ENCODE measurements at places on chromosomes 5 and 9.

DNA sequence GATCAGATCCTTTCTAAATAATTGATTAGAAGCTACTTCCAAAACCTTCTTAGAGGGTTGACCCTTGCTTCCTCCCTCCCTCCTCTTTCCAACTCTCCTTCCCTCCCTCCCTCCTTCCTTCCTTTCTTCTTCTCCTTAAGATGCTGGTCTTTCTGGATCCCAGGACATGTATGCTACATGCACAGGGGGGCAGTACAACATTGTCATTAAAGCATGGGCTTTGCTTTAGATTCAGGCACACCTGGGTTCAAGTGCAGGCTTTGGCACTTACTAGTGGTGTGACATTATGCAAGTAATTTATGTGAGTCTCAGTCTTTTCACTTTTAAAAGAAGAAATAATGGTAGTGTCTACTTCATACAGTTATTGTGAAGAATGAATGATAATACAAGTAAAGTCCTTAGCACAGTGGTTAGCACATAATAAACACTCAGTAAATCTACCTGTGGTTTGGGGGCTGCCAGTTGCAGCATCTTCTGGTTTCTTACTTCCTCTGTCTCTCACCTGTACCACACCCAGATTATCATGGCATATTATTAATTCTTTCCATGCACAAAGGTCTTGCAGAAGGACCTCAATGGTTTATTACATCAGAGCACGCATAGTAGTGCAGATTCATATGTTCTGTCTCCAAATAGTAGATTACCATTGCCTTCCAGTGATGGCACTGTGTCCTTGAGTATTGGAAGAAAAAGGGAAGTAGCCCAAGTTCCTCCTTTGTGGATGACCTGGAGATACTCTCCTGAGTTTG is 154.1 kb downstream of the ARHGAP26 start:
- peak; percentile 38 for DNase-seq

DNA sequence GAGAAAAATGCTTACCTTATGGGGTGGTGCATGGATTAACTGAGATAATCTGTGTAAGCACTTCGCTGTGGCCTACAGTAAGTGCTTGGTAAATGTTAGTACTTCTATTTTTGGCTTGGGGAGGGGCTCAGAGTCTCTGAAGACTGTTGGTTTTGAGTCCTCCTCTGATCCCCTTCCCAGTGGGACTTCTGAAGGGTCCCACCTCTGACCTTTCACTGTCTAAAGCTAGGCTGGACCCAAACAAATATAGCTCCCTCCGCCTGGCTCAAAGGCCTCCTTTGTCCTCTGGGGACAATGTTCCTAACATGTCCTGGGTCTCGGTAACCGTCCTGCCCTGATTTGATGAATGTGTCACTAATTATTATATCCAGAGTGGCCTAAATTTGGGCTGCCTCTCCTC is 34.8 kb downstream of the CAMK2A start:
- no peak for DNase-seq

DNA sequence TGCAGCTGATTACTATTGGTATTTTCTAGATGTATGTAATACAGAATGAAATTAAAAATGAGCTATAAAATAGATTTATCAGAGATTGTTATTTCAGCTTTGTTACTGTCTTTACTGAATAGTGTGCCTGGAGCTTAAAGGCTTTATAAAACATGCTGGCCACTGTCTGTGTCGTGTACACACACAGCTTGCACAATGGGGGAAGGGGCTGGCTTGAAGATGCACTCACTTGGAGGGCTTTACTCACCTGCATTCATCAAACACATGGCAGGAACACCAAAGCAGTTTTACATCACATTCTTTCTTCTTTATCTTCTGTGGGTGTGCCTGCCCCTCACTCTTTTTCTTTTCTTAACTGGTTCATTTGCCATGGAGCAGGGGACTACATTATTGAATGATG is 60.9 kb downstream of the TLE4 start:
- DNase-seq = no peak

DNA sequence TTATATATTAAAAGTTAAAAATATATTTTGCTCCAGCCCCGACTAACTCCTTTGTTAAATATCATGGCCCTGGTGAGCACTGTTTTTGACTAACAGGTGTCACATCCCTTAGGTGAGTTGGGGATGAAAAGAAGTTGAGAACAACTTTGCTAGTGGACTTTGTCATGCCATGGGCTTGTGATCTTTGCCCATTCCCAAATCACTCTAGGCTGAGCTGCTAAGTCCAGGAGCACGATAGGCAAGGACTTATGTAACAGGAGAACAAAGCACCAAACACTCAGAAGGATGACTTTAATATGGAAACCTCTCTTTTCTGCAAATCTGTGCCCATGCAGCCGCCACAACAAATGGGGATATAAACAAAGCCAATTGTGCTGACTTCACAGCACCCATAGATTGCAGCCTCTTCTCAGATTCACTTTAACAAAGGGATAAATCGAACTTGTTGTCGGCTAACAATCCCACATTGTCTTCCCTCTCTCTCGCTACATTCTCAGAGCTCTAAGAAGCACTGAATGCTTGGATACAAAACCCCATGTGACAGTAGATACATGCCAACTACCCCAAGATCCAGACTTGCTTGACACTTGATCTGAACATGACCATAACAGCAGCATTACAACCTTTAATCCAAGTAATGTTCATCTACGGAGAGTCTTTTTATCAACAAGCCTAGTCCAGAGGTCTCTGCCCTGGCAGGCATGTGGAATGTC is 86.8 kb upstream of the CD180 start:
- DNase-seq = no peak

- no peak for DNase-seq
These were observed 39.4 kb downstream of the LAMC3 start for GRCh38 chr9:131048332-131048731.

- no peak for DNase-seq
These were observed 18.5 kb downstream of the FRMPD1 start for GRCh38 chr9:37669232-37669631.

DNA sequence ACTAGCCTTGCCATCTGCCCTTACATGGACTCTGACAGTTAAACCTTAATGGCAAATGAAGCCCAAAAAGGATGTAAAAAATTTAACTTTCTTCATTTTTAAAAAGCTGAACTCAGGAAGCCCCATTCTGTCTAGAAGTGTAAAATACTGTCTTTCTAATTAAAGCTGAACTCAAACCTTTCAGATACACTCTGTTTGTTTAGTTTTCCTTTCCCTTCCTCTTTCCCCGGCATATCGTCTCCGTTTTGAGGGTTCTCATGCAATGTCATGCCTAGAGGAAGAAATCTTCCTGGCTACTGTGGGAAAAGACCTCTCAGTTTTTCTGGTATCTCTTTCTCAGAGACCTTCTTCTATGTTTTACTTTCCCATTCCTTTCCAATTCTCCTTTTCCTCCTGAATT is 841.5 kb downstream of the DTWD2 start:
- DNase-seq = no peak

- no peak for DNase-seq
These were observed 20.0 kb downstream of the NTNG2 start for GRCh38 chr9:132181796-132182313.

DNA sequence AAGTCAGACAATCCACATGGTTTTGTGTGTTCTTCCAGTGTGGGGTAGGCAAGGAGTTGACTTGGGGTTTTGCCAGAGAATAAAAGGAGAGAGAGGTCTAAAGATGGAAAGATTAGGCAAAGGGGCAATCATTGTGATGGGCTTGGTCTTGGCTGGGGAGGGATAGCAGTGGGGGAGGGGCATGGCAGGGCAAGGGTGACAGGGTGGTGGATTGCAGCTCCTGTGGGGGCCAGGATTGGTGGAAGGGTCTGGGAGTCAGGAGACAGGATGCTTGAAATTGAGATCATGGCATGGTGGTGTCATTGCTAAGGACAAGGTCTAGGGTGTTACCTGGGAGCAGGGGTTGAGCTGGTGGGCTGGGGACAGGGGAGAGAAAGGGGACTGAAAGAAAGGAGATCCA is 57.6 kb downstream of the ZNF618 start:
- no peak for DNase-seq

DNA sequence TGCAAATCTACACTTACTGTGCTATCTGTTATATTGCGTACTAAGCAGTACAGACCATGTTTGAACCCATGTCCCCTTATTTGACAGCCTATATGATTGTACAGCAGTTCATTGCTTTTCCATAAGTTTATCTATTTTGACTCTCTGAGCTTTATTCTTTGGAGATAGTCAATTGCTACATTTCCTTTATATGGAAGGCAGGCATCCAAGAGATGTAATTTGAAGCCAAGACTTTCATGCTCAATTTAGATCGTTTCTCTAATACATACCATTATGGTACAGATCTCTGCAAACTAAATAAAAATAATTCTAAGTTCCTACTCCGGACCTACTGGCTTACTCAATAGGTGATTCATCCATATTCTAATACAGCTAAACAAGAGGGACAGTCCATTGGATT is 424.8 kb downstream of the TMEM38B start:
- DNase-seq = no peak

DNA sequence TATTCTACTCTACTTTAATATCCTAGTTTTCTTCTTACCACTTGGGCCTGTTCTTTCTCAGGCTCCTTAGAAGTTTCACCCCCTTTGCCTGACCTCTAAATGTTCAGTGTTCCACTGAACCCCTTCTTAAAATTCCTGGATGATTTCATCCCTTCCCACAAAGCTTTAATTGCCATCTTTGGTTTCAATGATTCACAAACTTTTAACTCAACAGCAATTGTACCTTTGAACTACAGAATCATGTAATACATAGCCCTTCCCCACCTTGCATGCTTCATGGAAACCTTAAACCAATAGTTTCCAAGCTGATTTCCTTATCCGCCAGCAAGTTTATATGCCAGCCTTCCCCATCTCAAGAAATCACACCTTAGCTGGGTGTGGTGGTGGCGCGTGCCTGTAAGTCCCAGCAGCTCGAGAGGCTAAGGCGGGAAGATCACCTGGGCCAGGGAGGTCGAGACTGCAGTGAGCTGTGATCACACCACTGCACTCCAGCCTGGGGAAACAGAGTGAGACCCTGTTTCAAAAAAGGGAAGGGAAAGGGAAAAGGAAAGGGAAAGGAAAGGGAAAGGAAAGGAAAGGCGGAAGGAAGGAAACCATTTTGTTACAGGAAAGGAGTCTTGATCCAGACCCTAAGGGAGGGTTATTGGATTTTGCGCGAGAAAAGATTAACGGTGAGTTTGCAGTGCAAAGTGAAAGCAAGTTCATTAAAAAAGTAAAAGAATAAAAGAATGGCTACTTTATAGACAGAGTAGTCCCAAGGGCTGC is 1023.7 kb upstream of the DMAC1 start:
- DNase-seq = peak; percentile 26

- no peak for DNase-seq
These were observed 34.3 kb downstream of the KCNIP1 start for GRCh38 chr5:170538096-170538465.

DNA sequence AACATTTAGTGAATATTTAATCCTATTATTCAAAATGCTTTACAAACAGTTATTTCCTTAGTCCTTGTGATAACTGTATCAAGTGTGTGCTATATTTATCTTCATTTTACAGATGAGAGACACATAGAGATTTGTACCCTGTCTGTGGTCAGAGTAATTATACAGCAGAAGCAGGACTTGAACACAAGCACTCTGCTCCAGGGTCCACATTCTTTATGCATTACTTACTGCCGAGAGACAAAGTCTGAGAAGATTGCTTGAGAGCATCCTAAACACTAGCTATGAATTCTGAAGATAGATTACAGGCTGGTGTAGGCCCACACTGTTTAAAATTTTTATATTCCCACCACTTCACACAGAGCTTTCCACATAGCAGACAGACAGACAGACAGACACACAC is 926.1 kb upstream of the DMAC1 start:
- DNase-seq = no peak

GRCh38 chr5:118555727-118556126 is 432.6 kb downstream of the DTWD2 start:
- no peak for DNase-seq

DNA sequence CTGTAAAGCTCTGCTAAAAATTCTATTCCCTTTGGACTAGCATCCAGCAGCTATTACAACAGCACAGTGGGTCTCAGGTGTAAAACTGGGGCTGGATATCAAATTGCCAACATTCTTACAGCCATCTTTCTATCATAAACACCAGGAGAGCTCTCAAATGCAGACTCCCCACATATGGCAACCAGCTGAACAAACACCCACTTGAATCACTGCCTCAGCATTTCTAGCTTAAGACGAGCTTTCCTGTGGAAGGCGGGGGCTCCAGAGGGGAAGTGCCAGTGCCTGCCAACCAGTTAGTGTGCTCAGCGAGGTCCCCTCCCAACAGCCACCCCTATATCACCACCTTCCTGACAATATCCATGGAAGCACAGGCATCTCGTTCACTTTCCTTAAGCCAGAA is 62.2 kb downstream of the IPPK start:
- peak; percentile 84 for DNase-seq

GRCh38 chr9:922731-923130 is 53.7 kb upstream of the DMRT3 start:
- no peak for DNase-seq

GRCh38 chr5:134561871-134562296 is 36.4 kb downstream of the JADE2 start:
- peak; percentile 73 for DNase-seq

DNA sequence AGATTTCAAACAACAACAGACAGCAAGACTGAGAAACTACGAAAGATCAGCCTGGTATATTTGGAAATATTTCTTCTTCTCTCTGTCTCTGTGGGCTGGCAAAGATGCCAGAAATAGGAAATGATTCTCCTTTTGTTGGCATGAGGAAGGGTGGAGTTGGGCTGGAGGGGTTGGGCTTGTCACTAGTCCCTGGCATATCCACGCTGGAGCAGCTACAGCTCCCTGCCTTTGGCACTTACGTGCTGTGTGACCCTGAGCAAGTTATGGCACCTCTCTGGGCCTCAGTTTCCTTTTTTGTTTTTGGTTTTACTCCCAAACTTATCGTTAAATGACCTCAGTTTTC is 354 bp upstream of the KCNMB1 start:
- no peak for DNase-seq

DNA sequence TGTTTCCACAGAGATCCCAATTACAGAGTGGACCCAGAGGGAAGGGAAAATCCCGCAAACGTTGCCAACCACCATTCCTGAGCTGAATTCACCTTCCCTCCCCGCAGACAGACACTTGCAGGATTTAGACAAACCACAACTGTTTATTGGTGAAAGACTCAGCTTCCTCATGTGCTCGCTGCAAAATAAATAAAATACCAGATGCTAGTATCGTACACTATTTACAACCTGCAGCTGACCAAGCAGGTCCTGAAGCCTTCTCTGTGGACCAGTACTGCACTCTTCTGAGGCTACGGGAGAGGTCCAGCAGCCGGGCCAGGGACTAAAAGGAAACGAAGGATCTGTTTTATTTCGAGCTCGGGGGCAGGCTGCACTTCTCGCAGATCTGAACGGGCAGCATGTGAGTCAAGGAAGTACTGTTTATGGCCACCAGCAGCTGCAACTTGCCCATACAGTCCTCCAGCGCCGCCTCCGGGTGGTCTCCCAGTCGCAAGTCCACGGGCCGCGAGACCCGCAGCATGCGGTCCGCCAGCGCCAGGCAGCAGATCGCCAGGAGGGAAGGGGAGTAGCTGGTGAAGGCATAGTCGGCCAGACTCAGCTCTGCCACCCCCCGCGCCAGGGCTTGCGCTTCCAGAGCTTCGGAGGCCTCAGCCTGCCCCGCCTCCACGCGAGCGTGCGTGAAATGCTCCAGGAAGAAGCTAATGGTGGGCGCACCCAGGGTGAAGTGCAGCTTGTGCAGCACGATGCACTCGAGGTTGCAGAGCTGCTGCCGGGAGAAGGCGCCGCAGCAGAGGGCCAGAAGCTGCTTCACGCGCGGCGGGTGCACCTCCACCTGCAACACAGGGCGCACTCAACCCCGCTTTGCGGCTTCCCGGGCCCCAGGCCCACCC is 2.1 kb downstream of the CCNO start:
- DNase-seq = peak; percentile 18

GRCh38 chr5:5278201-5278814 is 138.2 kb downstream of the ADAMTS16 start:
- DNase-seq = no peak

- no peak for DNase-seq
These were observed 462.2 kb upstream of the DMAC1 start for GRCh38 chr9:8261737-8262136.

Measured in astrocyte of the spinal cord (primary cell).